ENCODE measurements at places on chromosomes 6 and 20. TPM values are rescaled to one million over a fixed set of nuclear protein-coding genes. Genes with fewer than 3 reads are reported as not detected.

The EPHA7 gene
- 10.7 TPM for total RNA-seq

The PRL gene
- total RNA-seq: not detected

The HLA-DOA gene
- total RNA-seq: 0.58 TPM

The KIF25 gene
- 0.39 TPM for total RNA-seq

The RIMS4 gene
- 0.24 TPM for total RNA-seq

The RIPPLY2 gene
- total RNA-seq: 4.0 TPM

The KHDC1L gene
- not detected for total RNA-seq

The STX11 gene
- total RNA-seq: 0.30 TPM

The WFDC2 gene
- total RNA-seq: not detected

The ADGB gene
- not detected for total RNA-seq

The TSPO2 gene
- not detected for total RNA-seq

Data from A673 (cell line).